Left ventricle myocardium superior (tissue), 1 donor: ENCODE measurements at places on chromosomes 5 and 9.

- DNase-seq = no peak
Observed at GRCh38 chr9:6978591-6978990, 220.8 kb downstream of the KDM4C start.

GRCh38 chr9:95174038-95174437 lies 143.5 kb downstream of the FANCC start:
- no peak for DNase-seq

DNA sequence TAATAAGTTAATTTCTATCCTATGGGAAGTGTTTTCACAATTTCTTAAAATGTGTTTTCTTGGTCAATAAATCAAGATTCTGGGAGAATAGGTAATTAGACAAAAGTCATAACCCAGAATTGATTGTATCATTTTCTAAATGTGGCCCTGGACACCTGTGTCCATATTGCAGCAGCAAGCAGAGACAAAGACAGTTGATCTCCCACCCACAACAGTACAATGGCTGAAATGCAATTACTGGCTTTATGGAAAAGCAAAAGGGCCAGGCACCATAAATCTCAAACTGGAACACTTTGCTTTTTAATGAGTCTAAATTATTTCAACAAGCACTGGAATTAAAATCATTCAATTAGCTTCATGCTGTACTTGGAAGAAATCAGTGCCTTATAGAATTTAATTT lies 157.2 kb downstream of the ESM1 start:
- no peak for DNase-seq

- DNase-seq = no peak
Observed at GRCh38 chr9:135209852-135210251, 122.4 kb downstream of the OLFM1 start.

GRCh38 chr9:6488395-6488794 lies 75.4 kb downstream of the UHRF2 start:
- DNase-seq = no peak

GRCh38 chr5:172603251-172603806 lies 37.7 kb upstream of the NEURL1B start:
- DNase-seq = no peak

- DNase-seq = no peak
Observed at GRCh38 chr9:106772523-106773290, 90.3 kb upstream of the ZNF462 start.

DNA sequence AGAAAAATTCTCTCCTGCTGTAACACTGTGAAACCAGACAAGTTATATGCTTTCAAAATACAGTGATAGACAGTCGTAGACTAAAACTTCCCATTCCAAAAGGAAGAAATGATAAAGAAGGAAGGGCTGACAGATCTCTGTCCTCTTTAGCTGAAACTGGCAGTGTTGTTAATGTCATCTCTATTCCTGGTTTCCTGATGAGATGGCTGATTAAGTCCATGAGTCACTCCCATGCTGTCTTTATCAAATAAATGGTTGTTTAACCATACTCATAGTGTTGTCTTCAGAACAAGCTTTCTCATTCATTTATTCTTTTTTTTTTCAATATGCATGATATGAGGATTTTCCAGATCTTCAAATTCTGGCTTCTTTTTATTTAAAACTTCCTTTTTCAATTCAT lies 952.2 kb upstream of the WWC1 start:
- no peak for DNase-seq

- DNase-seq = no peak
Observed at GRCh38 chr9:19771446-19771845, 17.4 kb downstream of the SLC24A2 start.

GRCh38 chr9:132041798-132042197 lies 37.9 kb downstream of the MED27 start:
- no peak for DNase-seq

DNA sequence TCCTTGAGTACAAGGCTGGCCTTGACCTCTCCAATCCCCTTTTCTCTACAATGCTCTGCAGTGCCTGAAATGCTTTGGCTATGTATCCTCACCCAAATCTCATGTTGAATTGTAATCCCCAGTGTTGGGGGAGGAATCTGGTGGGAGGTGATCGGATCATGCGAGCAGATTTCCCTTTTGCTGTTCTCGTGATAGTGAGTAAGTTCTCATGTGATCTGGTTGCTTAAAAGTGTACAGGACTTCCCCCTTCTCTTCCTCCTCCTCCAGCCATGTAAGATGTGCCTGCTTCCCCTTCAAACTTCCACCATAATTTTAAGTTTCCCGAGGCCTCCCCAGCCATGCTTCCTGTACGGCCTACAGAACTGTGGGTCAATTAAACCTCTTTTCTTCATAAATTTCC lies 28.5 kb upstream of the AKNA start:
- no peak for DNase-seq

- DNase-seq = no peak
Observed at GRCh38 chr5:54135042-54135441, 175.3 kb downstream of the ARL15 start.
